Esophagus (tissue), 2 donors: ENCODE measurements at places on chromosomes 12 and 14. TPM values are rescaled to one million over a fixed set of nuclear protein-coding genes. Genes with fewer than 3 reads are reported as not detected.

Gene CACNA1C
- 2.5 TPM for polyA plus RNA-seq

Gene TMEM116
- polyA plus RNA-seq = 4.2 TPM

Gene SRGAP1
- 1.4 TPM for polyA plus RNA-seq

Gene ESYT1
- polyA plus RNA-seq = 36.6 TPM

Gene RPGRIP1
- polyA plus RNA-seq = 0.14 TPM

Gene POTEG
- polyA plus RNA-seq = not detected

Gene MYF5
- polyA plus RNA-seq = not detected

Gene SCNN1A
- 98.7 TPM for polyA plus RNA-seq

Gene NEUROD4
- polyA plus RNA-seq = not detected

Gene TMEM30B
- 14.1 TPM for polyA plus RNA-seq

Gene LRP1-AS
- polyA plus RNA-seq = not detected

Gene DPY19L2
- polyA plus RNA-seq = 3.4 TPM

Gene GPRC5A
- 15.0 TPM for polyA plus RNA-seq

Gene PTCSC3
- not detected for polyA plus RNA-seq

Gene AGAP2
- 0.61 TPM for polyA plus RNA-seq

Gene HIGD1C
- polyA plus RNA-seq = not detected

Gene APPL2
- polyA plus RNA-seq = 16.3 TPM

Gene GALNT6
- polyA plus RNA-seq = 1.1 TPM

Gene ASIC1
- polyA plus RNA-seq = 1.4 TPM

Gene WSCD2
- polyA plus RNA-seq = 0.72 TPM

Gene CLEC4D
- polyA plus RNA-seq = 0.02 TPM

Gene NTS
- 0.31 TPM for polyA plus RNA-seq

Gene LRRC10
- polyA plus RNA-seq = not detected

Gene PIWIL1
- not detected for polyA plus RNA-seq

Gene DDN
- polyA plus RNA-seq = 0.29 TPM

Gene KRT71
- polyA plus RNA-seq = not detected

Gene MYH6
- 0.63 TPM for polyA plus RNA-seq

Gene DICER1
- 10.2 TPM for polyA plus RNA-seq

Gene TMEM233
- 0.04 TPM for polyA plus RNA-seq

Gene FBXO21
- polyA plus RNA-seq = 4.4 TPM

Gene EIF2B1
- 25.2 TPM for polyA plus RNA-seq

Gene PLEKHG7
- polyA plus RNA-seq = 0.01 TPM

Gene SELPLG
- polyA plus RNA-seq = 0.86 TPM

Gene TDRD9
- 0.28 TPM for polyA plus RNA-seq
